NCI-H345 (cell line): ENCODE measurements at places on chromosomes 12 and 14.

DNA sequence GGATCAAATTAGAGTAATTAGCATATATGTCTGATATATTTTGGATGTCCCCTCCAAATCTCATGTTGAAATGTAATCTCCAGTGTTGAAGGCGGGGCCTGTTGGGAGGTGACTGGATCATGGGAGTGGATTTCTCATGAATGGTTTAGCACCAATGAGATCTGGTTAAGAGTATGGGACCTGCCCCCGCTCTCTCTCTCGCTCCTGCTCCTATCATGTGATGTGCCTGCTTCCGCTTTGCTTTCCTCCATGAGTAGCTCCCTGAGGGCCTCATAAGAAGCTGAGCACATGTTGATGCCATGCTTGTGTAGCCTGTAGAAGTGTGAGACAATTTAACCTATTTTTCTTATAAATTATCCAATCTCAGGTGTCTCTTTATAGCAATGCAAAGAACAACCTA lies 73.1 kb downstream of the PAWR start:
- no peak for DNase-seq

- DNase-seq: no peak
Measured at GRCh38 chr12:125518074-125518473, 452.8 kb downstream of the AACS start.

DNA sequence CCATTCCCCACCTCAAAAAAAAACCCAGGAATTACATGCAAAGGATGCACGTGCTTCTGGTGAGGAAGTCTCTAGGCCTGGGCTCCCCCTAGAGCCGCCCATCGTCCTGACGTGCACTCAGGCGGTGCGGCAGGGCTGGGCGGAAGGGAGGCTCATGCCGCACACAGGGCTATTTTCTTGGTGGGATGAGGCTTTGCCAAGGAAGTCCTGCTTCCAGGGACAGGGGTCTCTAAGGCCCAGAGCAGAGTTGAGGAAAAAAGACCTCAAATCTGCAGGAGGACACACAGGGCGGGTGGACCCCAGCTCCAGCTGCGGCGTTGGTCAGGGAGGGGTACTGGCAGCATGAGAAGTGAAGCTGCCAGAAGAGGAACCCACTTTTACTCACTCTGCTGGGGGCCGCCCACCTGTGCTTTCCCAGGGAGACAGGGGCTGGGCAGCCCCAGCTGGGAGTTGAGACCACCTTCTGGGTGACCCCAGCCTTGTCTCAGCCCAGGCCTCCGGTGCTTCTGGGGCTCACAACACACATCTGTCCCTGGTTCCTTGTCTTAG lies 4.2 kb downstream of the RHOF start:
- no peak for DNase-seq

- no peak for DNase-seq
Measured at GRCh38 chr14:91095178-91095577, 18.7 kb upstream of the DGLUCY start.

DNA sequence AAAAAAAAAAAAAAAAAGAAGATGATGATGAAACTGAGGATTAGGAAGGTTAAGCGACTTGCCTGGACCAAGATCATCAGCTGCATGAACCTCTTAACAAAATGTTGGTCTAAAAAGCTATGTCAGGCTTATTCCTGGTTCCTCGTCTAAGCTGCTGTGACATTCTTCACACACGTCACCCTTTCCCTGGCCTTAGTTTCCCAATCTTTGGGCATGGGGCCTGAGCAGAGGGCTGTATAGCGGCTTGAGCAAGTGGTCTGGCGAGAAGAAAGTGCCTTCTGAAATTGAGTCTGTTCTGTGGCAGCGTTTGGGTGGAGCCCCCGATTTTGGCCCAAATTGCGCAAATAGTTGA lies 58.7 kb upstream of the CCND2 start:
- DNase-seq: no peak

DNA sequence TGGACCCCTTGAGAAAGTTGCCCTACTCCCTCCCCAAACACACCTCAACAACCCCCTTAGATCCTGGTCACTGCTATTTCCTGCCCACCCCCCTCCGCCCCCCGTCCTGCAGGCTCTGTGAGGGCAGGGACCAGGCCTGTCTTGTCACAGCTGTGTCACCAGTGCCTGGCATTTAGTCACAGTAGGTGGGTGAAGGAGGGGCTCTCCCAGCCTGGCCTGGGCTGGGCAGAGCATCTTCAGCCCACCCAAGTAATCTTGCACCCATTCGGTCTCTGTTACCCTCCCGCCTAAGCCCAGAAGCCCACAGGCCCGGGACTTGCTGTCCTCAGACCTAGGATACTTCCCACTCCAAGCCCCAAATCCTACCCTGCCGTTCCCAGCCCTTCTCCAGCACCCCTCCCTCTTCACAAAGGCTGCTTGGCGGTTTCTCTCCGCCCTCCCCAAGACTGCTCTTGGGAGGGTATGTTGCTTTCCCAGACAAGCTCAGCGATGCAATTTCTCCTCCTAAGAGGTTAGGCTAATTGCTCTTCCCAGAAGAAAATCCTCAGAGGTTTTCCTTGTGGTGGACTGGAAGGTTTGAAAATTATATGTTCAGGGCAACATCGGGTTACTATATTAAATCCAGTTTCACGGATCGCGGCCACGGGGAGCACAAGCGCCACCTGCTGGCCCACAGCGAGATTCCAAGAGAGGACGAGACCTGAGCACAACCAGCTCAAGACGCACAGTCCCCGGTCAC lies 50.8 kb upstream of the ZFP36L1 start:
- DNase-seq: peak; percentile 74

GRCh38 chr14:100556936-100557505 lies 30.2 kb downstream of the BEGAIN start:
- DNase-seq: no peak

DNA sequence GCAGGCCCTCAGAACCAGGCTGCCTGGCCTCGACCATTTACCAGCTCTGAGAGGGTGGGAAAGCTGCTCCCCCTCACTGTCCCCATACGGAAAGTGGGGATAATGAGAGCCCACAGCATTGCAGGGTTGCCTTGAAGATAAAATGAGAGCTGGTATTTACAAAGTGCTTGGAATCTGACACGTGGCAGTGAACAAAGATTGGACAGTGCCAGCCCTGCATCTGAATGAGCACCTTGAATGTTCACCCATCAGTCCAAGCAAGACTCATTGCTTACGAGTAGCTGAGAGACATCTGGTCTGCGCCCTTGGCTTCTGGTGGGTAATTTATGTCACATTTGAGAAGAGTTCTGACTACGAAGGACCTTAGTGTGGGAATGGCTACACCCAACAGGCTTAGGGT lies 67.5 kb downstream of the CLMN start:
- no peak for DNase-seq

GRCh38 chr14:56891226-56891625 lies 80.9 kb upstream of the OTX2 start:
- DNase-seq: no peak

GRCh38 chr14:101129521-101130167 lies 226.1 kb upstream of the RTL1 start:
- no peak for DNase-seq

GRCh38 chr12:30902001-30902400 lies 24.5 kb upstream of the TSPAN11 start:
- no peak for DNase-seq
